ENCODE measurements at places on chromosomes 13 and 19.

DNA sequence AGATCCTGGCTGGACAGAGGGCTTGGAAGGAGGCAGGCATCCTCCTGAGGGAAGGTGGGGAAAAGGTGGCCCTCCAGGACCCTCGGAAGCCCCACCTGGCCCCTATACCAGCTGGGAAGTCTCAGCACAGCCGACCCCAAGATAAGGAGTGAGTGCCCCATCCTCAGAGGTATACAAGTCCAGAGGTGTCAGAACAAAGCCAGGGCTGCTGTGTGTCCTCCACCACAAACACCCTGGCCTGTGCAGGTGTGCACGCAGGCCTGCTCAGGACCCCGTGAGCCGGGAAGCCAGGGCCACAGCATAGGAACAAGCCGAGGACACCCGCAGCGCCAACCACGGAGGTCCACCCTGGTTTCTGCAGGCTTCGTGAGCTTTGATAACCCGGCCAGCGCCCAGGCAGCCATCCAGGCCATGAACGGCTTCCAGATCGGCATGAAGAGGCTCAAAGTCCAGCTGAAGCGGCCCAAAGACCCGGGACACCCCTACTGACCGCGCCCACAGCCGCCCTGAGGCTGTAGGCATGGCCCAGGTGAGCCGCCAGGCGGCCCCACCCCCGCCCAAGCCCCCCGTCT is 68.6 kb downstream of the CELF5 start:
- no peak for DNase-seq

GRCh38 chr13:26867451-26868091 is 107.0 kb upstream of the GPR12 start:
- no peak for DNase-seq

GRCh38 chr13:42107421-42107820 is 59.0 kb downstream of the DGKH start:
- no peak for DNase-seq

DNA sequence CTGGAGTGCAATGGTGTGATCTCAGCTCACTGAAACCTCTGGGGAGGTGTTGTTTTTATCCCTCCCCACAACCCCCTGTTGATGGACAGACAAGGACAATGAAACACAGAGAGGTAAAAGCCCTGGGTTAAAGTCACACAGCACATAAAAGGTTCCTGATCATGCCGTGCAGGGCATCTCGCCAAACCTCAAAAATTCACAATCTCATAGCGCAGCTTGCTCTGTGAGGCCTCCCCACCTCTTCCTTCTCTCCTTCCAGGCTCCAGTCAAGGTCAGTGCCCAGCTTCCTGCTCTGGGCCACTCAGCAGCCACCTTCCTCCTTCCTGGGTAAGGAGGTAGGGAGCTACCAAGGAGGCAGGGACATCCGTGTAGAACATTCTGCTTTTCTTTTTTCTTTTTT is 2.3 kb downstream of the FUT2 start:
- DNase-seq: no peak
